ENCODE measurements at places on chromosomes 7 and 10. TPM values are rescaled to one million over a fixed set of nuclear protein-coding genes. Genes with fewer than 3 reads are reported as not detected.

LRMDA gene
- total RNA-seq = 20.3 TPM

DNA sequence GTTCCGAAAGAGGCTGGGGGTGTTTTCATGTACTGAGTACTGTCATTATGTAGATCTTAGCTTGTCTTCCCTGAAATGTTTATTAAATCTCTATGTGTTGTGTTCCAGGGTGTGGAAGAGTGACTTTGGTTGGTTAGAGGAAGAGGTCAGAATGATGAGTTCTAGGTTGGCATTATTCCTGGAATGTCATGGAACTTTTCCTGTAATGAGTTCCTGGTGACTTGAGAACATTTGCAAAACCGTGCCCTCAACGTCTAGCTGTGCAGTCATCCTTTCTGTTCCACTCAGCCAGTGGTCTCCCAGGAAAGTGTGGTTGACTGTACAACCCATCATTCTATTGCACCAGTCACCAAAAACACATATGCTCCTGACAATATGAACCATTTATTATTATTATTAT lies 129.6 kb downstream of the BICC1 start:
- peak; percentile 41 for DNase-seq

- peak; percentile 92 for DNase-seq
These were observed 57.5 kb upstream of the CREB5 start for GRCh38 chr7:28354601-28355402.

TRIM50 gene
- total RNA-seq = not detected

DNA sequence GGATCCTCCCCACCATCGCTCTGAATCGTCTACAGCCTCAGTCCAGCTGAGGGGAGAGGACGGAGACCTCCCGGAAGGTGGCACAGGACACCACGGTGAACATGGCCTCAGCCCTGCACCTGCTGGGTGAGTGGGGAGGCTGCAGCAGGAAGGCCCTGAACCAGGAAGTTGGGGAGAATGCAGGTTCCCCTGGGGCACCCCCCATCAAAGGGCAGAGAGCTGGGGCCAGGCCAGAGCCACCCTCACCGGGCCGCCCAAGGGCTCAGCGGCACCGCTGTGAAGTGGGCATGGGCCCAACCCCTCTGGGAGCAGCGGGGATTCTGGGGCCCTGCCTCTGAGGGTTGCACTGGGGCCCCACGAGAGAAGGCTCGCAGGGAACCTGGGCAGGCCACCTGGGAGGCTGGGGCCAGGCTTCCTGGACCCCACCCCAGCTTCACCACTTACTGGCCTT lies 98.7 kb downstream of the MICALL2 start:
- DNase-seq = no peak

- DNase-seq = no peak
These were observed 69.0 kb upstream of the WNT16 start for GRCh38 chr7:121259826-121260225.

- DNase-seq = no peak
These were observed 944.0 kb upstream of the C7orf33 start for GRCh38 chr7:147646568-147646967.

GRCh38 chr7:133572843-133573242 lies 320.0 kb downstream of the EXOC4 start:
- DNase-seq = no peak

Data from Caki2 (cell line).